ENCODE measurements at places on chromosomes 2 and 18. TPM values are rescaled to one million over a fixed set of nuclear protein-coding genes. Genes with fewer than 3 reads are reported as not detected.

RIT2 gene
- not detected for total RNA-seq

MC2R gene
- not detected for total RNA-seq

SIX3 gene
- total RNA-seq = not detected

EGR4 gene
- total RNA-seq = under 0.01 TPM

ZC3H6 gene
- total RNA-seq = 1.2 TPM

SP5 gene
- not detected for total RNA-seq

ABCG8 gene
- not detected for total RNA-seq

AKAIN1 gene
- total RNA-seq = not detected

CNTNAP5 gene
- not detected for total RNA-seq

POTEJ gene
- total RNA-seq = 0.60 TPM

CNRIP1 gene
- 36.9 TPM for total RNA-seq

GPAT2 gene
- total RNA-seq = 4.6 TPM

ASB18 gene
- total RNA-seq = not detected

RALB gene
- total RNA-seq = 135 TPM

SERPINB11 gene
- not detected for total RNA-seq

STK11IP gene
- 8.1 TPM for total RNA-seq

SNORC gene
- 0.40 TPM for total RNA-seq

All from lung microvascular endothelial cell (primary cell).